ENCODE measurements at places on chromosomes 16 and 17.

GRCh38 chr17:17041018-17041521 is 1.2 kb upstream of the MPRIP start:
- DNase-seq = no peak

GRCh38 chr16:53872248-53873221 is 168.6 kb downstream of the FTO start:
- peak; percentile 41 for DNase-seq

- DNase-seq = no peak
These were observed 235.2 kb upstream of the CDH5 start for GRCh38 chr16:66131156-66131807.

- DNase-seq = no peak
These were observed 39.8 kb downstream of the TNFRSF13B start for GRCh38 chr17:16932156-16932555.

GRCh38 chr17:65463242-65463641 is 98.2 kb downstream of the AXIN2 start:
- no peak for DNase-seq

GRCh38 chr16:22240023-22240710 is 34.1 kb downstream of the EEF2K start:
- DNase-seq = peak; percentile 86

- peak; percentile 58 for DNase-seq
These were observed 28.3 kb downstream of the ETV4 start for GRCh38 chr17:43517615-43518386.

DNA sequence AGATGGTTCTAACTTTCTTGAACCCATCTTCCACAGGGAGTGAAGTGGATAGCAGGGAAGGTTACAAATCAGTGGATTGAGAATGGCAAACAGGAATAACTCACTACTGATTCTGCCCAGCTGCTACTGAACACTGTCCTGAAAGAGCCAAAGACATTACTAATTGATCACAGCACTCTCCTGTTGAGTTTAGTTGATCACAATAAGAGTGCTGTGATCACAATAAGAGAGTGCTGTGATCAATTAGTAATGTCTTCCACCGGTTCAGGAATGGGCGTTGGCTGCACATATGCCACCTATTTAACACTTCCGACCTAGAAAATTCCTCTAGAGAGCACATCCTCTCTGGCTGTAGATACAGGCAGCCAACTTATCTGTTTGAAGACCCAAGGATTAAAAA is 11.4 kb downstream of the CFAP97D1 start:
- peak; percentile 65 for DNase-seq

- DNase-seq = no peak
These were observed 146.4 kb upstream of the CHMP6 start for GRCh38 chr17:80845069-80845862.

DNA sequence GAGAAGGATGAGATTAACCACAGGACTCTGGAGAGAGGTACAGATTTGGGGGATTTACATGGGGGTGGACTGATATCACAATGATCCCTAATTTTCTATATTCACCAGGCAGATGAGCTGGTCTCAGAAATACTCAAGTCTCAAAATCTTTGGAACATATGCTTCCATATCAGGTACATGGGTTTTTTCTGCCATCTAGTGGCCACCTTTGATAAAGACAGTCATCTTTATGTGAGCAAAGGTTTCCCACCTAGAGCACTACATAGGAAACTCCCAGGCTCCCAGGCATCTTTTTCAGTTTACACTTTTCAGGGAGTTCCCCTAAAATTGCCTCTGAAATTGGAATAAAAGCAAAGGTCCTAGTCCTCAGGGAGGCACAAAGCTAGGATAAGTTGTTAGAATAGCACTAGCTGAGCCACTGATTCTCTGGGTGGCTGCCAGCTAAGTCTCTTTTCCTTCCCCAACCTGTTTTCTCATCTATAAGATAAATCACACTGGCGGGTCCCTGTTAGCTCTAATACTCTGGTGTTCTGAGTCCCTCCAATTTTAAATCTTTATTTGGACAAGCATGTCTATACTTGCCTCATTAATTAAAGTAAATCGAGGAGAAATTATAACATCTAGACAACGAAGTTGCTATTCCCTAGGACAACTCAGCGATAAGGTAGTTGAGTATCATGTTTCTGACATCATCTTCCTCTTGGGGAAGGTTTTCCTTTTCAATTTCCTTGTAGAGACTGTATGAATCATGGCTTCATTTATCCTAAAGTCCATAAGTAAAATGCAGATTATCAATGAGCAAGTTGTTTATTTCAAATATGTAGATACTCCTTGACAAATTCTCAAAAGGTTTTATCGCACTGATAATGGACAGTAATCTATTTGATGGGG is 19.0 kb upstream of the MON1B start:
- peak; percentile 43 for DNase-seq

DNA sequence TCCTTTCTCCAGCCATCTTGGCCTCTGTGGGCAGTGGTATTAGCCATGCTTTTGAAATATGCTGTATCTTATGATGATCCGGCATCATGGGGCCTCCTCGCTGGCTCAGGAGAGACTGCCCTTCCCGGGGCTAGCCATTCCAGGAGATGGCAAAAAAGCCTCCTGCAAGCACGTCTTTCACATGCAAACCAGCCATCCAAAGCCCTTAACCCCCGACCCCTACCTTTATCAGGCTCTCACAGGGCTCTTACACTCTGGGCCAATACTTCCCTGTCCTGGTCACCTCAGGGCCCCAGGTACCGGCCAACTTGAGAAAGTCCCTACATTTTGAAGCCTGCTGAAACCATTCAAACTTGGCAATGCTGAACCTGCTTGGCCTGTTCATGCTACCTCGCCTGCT is 36.4 kb downstream of the MYH13 start:
- no peak for DNase-seq

- DNase-seq = no peak
These were observed 154.1 kb upstream of the SOX9 start for GRCh38 chr17:71966459-71967313.

DNA sequence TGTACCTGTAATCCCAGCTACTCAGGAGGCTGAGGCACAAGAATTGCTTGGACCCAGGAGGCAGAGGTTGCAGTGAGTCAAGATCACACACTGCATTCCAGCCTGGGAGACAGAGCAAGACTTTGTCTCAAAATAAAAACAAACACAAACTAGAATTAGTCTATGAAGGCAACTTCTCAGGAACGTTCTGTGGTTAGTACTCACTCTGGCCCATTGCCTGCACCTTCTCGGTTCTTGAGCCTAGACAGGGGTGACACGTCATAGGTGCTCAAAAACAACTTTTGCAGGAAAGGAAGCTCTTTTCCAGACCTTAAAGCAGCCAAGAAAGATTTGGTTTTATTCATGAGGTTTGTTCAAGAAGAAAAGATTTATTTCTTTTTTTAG is 22.3 kb upstream of the CNOT1 start:
- DNase-seq = peak; percentile 26

DNA sequence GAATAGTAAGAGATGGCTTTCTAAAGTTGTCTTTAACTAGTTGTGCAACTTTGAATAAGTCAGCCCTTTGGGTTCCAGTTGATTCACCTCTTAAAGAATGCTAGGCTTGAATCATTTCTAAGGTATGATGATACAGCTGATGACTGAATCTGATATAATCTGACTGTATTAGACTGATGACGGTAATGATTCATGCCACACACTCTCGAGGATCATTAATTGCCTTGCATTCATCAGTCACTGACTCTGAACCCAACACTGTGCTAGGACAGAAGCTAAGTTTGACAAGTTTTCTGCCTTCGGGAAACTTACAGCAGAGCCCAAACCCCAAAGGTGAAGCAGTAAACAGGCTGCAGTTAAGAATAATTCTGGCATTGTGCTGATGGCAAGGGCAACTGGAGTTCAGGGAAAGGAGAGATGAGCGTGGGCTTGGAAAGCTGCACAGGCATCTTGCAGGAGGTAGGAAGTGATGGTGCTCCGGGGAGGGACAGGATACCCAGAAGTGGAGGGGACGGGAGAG is 25.8 kb downstream of the ASIC2 start:
- peak; percentile 60 for DNase-seq

Data from fibroblast of gingiva (primary cell).